ENCODE measurements at places on chromosomes 7 and 10. TPM values are rescaled to one million over a fixed set of nuclear protein-coding genes. Genes with fewer than 3 reads are reported as not detected.

Gene GIMAP6
- total RNA-seq = 87.8 TPM

Gene CUBN
- total RNA-seq = 3.0 TPM

Gene NKX2-3
- not detected for total RNA-seq

Gene PILRA
- 1.3 TPM for total RNA-seq

Gene CCDC146
- total RNA-seq = 2.2 TPM

Gene HMX3
- total RNA-seq = not detected

Gene NFE2L3
- total RNA-seq = 28.4 TPM

Gene TMEM196
- not detected for total RNA-seq

Gene HOXA13
- total RNA-seq = 0.22 TPM

Gene FOXI2
- not detected for total RNA-seq

Gene PPP1R3A
- total RNA-seq = not detected

Gene SEC23IP
- total RNA-seq = 83.1 TPM

Gene PROSER2
- total RNA-seq = 23.5 TPM

Gene ZNF518A
- 11.9 TPM for total RNA-seq

Gene ACTA2
- 13.0 TPM for total RNA-seq

Gene GIMAP1
- total RNA-seq = 11.8 TPM

Gene VKORC1L1
- total RNA-seq = 36.7 TPM

Gene SLC29A3
- 5.0 TPM for total RNA-seq

Gene AZGP1
- not detected for total RNA-seq

Gene TSC22D4
- total RNA-seq = 84.4 TPM

Gene TDRD1
- total RNA-seq = not detected

Gene EPHA1
- total RNA-seq = not detected

Gene SLC29A4
- total RNA-seq = 5.2 TPM

Gene MYL10
- total RNA-seq = not detected

Gene PALD1
- 73.3 TPM for total RNA-seq

Gene GRK5
- 29.1 TPM for total RNA-seq

Gene CHRM2
- not detected for total RNA-seq

Gene TMEM213
- total RNA-seq = not detected

Gene FZD8
- 9.1 TPM for total RNA-seq

Gene UNC5B
- 2.5 TPM for total RNA-seq

Gene HTR5A
- not detected for total RNA-seq

Gene CPA2
- total RNA-seq = not detected

Gene PNLIPRP3
- total RNA-seq = not detected

Gene LEP
- total RNA-seq = not detected

Gene ZEB1
- 117 TPM for total RNA-seq

Gene GHRHR
- not detected for total RNA-seq

Gene RAB19
- total RNA-seq = not detected

Gene LIPJ
- 0.09 TPM for total RNA-seq

Gene SLC13A1
- total RNA-seq = not detected
